ENCODE measurements at places on chromosomes 4 and X. TPM values are rescaled to one million over a fixed set of nuclear protein-coding genes. Genes with fewer than 3 reads are reported as not detected.

SLC6A14 gene
- total RNA-seq = not detected

CYBB gene
- not detected for total RNA-seq

MSX1 gene
- 9.8 TPM for total RNA-seq

FREM3 gene
- total RNA-seq = not detected

FAM241A gene
- total RNA-seq = 0.08 TPM

MAGEE2 gene
- not detected for total RNA-seq

EDNRA gene
- total RNA-seq = 1.1 TPM

HTN1 gene
- total RNA-seq = not detected

NXF3 gene
- total RNA-seq = not detected

H2BW2 gene
- not detected for total RNA-seq

JAKMIP1 gene
- total RNA-seq = not detected

RAB40A gene
- not detected for total RNA-seq

SULT1E1 gene
- total RNA-seq = not detected

CFP gene
- 0.08 TPM for total RNA-seq

KLHL4 gene
- total RNA-seq = 0.20 TPM

CLNK gene
- total RNA-seq = not detected

GLRA3 gene
- not detected for total RNA-seq

SLC16A2 gene
- 46.0 TPM for total RNA-seq

GALNTL6 gene
- total RNA-seq = 0.36 TPM

TRIM60 gene
- total RNA-seq = not detected

SPARCL1 gene
- total RNA-seq = 0.18 TPM

EVC gene
- 14.3 TPM for total RNA-seq

STK32B gene
- total RNA-seq = 0.10 TPM

USP17L27 gene
- total RNA-seq = not detected

KANTR gene
- total RNA-seq = 5.7 TPM

CBLL2 gene
- total RNA-seq = not detected

HSD17B13 gene
- total RNA-seq = not detected

PIR gene
- 4.9 TPM for total RNA-seq

SMIM10 gene
- total RNA-seq = not detected

ANOS1 gene
- total RNA-seq = not detected

TRIM61 gene
- not detected for total RNA-seq

GAGE2A gene
- not detected for total RNA-seq

TCEAL2 gene
- not detected for total RNA-seq

PABPC1L2A gene
- not detected for total RNA-seq
